RPMI8226 (cell line): ENCODE measurements at places on chromosomes 16 and 17.

GRCh38 chr17:4625181-4625617 is 16.3 kb downstream of the ALOX15 start:
- no peak for DNase-seq

DNA sequence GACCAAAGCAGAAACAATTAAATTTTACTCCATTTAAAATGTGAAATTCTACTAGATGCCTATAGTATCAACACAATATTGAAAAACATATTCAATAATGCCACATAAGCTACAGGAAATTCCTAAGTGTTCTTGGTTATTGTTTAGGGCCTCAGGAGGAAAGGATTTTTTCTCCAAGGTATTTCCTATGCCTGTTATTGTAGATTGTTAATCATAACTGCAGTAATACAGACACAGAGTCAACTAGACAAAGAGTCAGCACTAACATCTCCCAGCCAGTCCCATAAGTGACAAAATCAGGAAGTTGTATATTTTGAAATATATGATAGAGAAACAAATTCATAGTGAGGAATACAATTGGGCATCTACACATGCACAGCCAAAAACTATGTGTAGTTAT is 782.7 kb upstream of the KIF2B start:
- no peak for DNase-seq

GRCh38 chr17:10050597-10051101 is 145.6 kb upstream of the RCVRN start:
- DNase-seq = no peak

DNA sequence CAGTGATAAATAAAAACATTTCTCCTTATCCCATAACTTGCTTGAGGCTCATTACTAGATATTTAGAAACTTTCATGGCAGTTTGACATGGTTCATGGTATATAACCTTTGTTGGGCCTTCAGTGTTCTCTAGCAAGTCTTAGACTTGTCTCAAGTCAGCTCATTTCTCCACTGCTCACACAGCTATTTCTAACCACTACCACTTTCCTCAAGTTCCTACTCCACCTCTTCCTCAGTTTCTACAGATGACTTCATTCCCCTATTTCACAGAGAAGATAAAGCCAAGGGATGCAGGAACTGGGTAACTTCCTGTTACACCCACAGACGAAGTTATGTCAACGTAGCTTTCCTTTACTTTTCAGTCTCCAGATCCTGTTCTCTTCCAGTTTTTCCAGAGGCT is 23.2 kb downstream of the NLK start:
- no peak for DNase-seq

- no peak for DNase-seq
These were observed 54.2 kb downstream of the BEAN1 start for GRCh38 chr16:66481081-66481942.

DNA sequence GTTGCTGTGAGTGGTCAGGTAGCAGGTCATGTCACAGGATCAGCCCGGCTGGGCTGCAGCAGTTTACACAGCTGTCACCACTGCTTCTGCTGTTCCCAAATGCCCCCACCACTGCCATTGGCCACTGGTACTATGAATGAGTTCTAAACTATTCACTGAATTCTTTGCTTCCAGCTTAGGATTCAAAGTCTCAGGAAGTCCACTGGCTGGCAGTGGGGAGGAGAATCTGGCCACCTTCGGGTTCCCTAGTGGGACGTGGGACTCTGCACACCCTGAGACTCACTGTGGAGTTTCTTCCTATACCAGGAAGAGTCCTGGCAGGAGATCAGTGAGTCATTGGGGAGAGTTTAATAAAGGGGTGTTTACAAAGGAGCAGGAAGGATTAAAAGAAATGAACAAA is 6.9 kb downstream of the MT1X start:
- DNase-seq = no peak

- peak; percentile 46 for DNase-seq
These were observed 493 bp downstream of the PLSCR3 start for GRCh38 chr17:7393613-7394451.

DNA sequence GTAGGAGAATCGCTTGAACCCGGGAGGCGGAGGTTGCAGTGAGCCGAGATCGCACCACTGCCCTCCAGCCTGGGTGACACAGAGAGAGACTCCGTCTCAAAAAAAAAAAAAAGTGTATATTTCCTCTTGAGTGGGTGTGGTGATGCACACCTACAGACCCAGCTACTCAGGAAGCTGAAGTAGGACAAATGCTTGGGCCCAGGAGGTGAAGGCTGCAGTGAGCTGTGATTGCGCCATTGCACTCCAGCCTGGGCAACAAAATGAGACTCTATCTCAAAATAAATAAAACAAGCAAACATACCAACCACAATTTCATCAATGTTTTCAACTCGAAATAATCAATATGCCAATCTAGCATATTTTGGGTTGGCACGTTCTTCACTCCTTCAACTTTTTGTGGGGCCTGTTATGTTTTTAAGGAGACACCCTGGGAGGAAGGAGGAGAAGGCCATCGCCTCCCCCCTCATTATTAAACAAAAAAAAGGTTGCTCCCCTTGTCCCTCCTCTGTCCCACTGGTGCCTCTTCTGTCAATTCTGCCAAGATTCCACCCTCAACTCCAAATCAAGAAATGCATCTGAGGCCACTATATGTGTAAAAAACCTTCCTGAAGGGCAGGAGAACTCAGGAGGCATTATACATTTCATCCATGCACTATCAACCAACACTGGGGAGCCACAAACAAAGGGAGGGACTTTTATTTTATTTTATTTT is 52.4 kb upstream of the ATF7IP2 start:
- no peak for DNase-seq

DNA sequence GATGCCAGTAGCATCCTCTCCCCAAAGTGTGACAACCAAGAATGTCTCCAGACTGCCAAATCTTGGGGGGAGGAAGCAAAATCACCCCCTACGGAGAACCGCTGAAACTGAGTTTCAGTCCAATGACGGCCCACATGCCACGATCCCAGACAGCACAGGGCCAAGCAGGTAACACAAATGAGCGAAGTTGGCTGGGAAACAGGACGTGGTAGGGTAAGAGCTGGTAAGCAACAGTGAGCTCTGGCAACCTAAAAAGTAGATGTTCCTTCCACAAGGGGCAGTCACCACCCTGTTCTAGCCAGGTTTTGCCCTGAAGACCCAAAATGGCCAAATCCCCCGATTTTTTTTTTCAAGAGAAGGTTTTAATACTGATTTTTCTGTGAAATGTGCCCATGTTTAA is 25.4 kb downstream of the ZFHX3 start:
- DNase-seq = no peak

GRCh38 chr17:75776386-75777295 is 8.0 kb upstream of the UNK start:
- DNase-seq = no peak

GRCh38 chr16:48499923-48500381 is 110.0 kb downstream of the N4BP1 start:
- DNase-seq = no peak

GRCh38 chr16:3546986-3547682 is 30.1 kb downstream of the NLRC3 start:
- DNase-seq = no peak
